ENCODE measurements at places on chromosomes 4 and X.
A peak's percentile ranks its signal among the peaks of the same experiment; 100 is the strongest.

- DNase-seq: peak; percentile 79
Measured at GRCh38 chr4:86497980-86498862, 95.9 kb upstream of the PTPN13 start.

- DNase-seq: no peak
Measured at GRCh38 chr4:9599266-9599665, 155.1 kb downstream of the DEFB131A start.

DNA sequence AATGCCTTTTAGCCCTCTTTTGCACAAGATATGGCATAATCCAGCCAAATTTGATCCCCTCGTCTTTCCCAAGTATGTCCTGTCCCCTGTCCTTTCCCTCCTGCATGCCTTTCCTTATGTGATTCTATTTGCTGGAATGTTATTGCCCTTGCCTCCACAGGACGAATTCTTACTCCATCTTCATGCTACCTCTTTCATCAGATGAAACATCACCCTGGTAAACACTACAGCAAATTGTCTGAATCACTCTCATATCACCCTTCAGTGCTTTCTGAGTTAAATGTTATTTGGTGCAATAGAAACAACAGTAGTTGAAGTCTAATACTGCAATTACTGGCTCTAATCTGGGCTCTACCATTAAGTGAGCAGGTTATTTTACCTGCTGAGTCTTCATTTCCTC, 52.2 kb upstream of the FAT1 start:
- DNase-seq: no peak

DNA sequence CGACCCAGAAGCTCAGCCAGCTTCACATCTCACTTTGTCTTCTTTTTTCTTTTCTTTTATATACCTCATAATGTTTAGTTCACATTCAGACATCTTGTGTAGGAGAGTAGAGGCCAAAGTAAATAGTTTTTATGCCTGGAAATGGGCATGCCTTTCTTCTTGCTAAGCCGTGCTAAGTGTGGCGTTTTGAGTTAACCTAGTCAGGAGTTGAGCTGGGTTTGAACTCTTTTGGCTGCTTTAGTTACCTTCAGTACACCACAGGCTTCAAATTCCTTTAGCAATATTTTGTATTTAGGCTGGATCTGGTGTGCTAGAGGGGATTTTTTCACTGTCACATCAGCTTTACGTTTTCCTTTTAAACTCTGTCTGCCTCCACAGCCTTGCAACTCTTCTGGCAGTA, 300.8 kb downstream of the ZNF674 start:
- peak; percentile 39 for DNase-seq

Measured in fibroblast of skin of right biceps (primary cell).